ENCODE measurements at places on chromosomes 16 and 17.

GRCh38 chr17:44102849-44103622 lies 20.4 kb downstream of the HDAC5 start:
- no peak for DNase-seq

GRCh38 chr17:71634376-71634775 lies 486.4 kb upstream of the SOX9 start:
- DNase-seq = no peak

GRCh38 chr17:66578781-66579489 lies 256.0 kb upstream of the CACNG5 start:
- no peak for DNase-seq

DNA sequence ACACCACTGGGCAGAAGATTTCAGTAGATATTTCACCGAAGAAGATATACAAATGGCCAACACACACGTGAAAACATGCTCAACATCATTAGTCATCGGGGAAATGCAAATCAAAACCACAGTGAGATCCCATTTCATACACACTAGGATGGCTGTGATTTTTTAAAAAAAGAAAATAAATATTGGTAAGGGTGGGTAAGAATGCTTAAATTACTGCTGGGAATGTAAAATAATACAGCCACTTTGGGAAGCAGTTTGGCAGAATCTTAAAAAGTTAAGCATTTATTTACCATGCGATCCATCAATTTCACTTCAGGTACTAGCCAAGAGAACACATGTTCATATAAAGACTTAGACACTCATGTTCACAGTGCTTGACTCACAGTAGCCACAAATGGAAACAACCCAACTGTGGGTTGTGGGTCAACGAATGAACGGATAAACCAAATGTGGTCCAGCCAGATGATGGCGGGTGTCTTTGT lies 6.5 kb upstream of the C16orf74 start:
- DNase-seq = no peak

DNA sequence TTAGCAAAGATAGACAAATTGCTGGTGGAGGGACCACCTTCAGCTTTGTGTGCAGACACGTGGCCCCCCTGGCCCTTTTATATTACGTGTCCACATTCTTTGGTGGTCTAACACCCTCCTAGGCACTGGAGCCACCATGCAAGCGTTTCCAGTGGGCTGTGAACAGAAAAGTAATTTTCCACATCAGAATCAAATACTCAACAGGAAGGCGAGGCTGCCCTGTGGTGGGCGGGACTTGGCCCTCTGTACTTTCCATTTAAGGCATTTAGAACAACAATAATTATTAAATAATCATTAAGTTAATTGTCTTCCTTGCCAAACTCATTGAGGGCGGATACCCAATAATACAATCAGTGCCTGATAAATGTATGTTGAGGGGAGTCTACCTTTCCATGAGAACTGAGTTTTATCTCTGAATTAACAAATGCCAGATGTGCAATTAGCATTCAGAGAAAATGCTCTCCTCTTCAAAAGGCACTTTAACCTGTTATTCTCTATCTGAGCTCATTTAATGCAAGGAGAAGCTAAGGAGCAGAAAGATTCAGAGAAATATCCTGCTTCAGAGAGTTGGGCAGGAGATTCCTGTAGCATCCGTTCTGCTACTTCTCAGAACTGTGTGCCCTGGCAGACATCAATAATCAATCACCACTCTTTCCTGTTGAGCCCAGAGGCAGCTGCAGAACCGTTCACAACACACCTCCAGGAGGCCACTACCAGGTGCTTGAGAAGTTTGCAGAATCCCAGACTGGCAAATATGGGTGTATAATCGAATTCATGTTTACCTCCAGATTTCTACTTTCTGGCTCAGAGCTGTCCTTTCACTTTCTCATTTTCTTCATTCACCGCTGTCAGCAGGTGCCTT lies 109.4 kb downstream of the CMIP start:
- no peak for DNase-seq

GRCh38 chr16:53297477-53297876 lies 136.8 kb upstream of the RBL2 start:
- DNase-seq = no peak

Measured in H1 (cell line).